NCI-H774 (cell line): ENCODE measurements at places on chromosomes 2 and 18.

DNA sequence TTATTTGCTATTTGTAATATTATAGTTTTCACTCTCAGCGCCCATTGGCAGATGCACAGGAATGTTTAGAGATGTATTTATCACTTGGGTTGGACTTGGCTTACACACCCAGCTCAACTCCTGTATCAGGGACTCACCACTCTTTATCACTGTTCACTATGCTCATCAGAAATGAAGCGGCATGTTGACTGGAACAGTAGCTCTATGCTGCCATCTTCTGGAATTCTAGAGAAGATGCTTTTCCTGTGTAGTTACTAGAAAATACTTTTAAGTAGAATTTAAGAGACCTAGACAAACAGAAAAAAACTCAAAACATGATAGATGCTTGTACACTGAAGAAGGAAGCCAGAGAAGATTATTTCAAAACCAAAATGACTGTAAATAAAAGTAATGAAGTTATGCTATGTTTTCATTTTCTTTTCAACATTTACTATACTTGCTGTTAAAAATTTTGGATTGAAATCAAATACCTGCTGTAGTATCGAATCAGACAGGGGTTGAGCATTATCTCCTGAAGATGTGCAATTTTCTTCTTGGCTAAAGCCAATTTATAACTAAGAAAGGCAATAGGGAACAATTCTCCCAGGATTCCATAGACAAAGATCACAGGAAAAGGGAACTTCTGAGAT is 47.4 kb upstream of the NXPH2 start:
- DNase-seq, result peak; percentile 65

- DNase-seq, result no peak
These were observed 72.6 kb downstream of the SLC66A2 start for GRCh38 chr18:79878741-79879378.

DNA sequence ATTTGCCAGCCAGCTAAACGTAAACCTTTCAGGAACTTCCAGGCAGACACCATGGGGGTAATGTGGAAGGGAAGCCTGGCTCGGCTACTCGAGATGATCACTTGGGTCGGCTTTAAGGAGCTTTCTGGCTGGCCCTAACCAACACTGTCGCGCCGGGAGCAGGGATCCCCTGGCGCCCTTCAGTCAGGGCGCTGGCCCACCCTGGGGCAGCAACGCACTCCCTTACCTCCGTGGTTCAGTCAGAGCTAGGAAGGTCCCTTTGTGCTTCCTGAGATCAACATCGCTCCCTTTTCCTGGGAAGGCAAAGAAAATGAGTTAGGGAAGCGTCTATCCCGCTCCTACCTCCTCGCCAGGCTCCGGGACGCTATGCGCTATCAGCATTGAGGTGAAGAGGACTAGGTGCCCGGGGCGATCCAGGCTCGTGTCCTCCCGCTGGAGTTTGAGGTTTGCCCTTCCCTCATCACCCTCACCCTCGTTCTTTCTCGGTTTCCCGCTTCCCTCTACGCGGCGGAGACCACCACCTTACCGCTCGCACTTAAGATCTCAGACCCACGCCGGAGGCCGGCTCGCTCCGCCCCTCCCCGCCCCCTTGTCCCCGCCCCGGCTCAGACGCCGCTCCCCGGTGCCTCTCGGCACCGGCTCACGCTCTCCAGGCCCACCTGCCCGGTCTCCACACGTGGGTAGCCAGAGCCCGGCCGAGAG is 449 bp upstream of the ATRAID start:
- no peak for DNase-seq

DNA sequence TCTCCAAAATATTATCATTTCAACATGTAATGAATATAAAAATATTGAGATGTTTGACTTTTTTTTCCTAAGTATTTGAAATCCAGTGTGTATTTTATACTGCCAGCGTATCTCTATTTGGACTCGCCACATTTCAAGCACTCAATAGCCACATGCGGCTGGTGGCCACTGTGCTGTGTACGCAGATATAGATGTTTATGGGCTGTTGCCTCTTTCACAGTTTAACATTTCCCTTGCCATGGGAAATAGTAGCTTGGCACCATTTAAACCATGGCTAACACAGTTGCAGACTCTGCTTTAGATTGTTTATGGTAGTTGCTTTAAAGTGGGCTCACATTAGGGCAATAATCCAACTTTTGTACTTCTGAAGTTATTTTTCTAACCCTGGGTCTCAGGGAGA is 136.6 kb upstream of the ITGB6 start:
- DNase-seq, result no peak

DNA sequence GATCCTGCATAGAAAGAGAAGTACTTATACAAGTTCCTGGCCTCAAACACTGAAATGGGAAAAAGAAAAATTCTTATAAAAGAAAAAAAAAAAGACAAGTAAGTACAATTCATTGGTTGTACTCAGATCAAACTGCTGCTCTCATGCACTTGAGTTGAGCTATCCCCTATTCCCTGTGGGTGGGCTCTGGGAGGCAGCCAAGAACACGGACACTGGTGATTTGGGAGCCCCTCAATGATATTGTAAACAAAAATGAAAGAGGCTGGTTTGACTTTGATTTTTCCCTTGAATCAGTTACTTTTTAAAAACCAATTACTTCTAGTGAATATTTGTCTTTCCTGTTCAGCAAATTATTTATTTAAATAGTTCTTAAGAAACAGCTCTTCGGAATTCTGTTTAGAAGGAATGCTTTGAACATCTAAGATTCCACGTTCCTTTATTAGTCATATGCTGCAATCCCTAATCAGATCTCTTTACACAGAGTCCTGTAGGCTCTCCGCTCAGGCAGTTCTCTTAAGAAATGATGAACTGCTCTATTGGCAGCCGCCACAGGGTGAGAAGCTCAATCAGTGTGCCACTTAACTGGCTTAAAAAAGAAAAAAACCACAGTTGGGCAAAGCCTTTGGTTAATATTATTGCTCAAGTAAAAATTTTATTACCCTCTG is 225.1 kb downstream of the TMEM182 start:
- DNase-seq, result no peak

DNA sequence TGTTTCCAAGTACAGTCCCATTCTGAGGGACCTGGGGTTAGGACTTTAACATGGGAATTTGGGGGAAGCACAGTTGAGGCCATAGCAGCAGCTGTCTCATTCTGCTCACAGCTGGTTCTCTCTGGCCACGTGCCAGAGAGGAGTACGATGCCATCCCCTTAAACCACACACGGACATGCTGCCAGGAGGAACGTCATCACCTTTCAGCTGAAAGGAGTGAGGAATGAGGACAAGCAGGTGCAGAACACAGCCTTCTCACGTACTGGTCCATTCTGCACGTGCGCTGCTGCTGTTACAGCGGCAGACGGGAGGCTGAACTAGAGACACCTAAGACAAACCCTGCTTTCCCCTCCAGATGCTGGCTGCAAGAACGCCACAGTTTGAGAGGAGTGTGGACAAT is 33.5 kb downstream of the ODC1 start:
- peak; percentile 77 for DNase-seq
